ENCODE measurements at places on chromosomes 13 and 19.

DNA sequence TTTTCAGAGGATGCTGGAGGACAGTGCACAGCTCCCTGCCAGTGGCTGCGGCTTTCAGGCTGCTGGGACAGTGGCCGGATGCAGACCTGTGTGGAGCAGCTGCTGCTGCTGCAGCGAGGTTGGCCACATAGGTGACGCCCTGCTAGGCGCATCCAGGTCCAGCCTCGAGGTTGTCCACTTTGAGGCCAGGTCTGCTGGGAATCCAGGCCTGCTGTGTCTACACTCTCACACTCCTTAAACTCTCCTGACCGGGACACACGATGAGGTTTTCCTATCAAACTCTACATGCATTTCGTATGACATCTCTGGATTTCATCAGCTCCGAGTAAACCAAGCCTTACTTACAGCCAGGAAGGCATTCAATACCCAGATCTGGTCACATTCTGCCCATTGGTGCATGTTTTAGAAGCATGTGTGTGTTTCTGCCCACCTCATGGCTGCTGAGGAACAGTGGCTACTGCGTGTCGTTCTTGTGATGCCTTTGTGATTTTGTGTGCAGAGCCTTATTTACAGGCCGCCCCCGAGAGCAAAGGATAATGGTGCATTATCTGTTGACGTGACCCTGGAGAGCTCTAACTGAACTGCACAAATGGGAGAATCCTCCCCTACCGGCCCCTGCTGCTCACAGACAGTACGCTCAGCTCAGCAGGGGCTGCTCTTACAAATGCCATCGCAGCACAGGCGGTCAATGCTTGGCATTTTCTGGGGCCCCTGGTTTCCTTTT, 12.3 kb upstream of the MCF2L start:
- no peak for DNase-seq

DNA sequence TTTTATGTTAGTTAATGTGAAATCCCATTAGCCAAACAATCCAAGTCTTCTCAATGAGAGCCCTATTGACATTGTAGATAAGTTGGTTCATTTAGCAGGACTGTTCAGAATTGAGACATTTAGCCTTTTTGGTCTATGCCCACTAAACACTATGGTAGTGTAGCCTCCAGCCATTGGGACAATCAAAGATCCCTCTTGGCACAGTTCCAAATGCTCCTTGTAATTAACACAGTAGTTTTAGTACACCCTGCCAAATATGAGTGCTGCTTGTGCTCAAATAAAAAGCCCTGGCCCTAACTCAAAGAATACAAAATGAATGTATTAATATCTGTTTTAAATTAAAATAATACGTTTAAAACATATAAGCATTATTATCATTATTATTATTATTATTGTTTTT, 15.4 kb upstream of the FAM216B start:
- no peak for DNase-seq

GRCh38 chr13:106464076-106464475, 71.4 kb downstream of the EFNB2 start:
- DNase-seq, result no peak

DNA sequence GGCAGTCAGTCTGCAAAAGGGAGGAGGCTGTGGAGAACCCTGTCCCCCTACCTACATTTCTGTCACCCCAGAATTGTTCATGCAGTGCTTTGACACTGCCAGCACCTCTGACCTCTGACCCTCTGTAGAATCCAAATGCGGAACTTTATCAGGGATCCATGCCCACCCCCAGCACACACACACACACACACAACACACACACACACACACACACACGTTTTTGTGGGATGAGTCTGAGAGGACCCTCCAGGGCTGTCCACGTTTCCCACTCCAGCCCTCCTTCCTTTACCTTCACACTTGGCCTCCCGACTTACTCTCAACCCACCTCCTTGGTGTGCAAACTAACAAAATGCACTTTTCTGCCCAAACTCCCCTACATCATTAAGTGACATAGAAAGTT, 42.3 kb upstream of the TSHZ3 start:
- no peak for DNase-seq

DNA sequence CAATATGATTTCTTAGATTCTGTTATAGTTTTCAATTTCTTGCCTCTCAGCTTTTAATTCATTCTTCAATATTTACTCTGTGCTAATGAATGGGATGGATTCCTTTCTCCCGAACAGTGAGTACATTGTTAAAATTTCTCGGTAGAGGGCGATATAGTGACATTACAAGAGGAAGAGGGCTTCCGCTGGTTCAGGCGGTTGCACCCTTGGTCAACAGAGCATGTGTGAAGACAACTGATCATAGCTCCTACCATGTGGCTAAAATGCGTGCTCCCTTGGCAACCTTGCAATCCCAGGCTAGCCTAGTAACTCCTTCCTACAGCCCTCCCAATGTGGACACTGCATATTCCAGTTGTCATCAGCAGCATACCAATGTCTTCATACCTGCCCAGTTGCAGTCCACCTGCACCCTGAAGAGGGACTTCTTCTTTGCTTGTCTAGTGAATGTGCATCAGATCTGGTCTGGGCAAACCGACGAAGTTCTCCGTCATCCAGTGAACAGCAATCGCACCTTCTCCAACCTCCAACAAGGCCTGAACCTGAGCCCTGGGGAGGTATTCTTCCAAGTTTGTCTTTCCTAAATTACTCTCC, 653.0 kb upstream of the GPC6 start:
- peak; percentile 66 for DNase-seq

DNA sequence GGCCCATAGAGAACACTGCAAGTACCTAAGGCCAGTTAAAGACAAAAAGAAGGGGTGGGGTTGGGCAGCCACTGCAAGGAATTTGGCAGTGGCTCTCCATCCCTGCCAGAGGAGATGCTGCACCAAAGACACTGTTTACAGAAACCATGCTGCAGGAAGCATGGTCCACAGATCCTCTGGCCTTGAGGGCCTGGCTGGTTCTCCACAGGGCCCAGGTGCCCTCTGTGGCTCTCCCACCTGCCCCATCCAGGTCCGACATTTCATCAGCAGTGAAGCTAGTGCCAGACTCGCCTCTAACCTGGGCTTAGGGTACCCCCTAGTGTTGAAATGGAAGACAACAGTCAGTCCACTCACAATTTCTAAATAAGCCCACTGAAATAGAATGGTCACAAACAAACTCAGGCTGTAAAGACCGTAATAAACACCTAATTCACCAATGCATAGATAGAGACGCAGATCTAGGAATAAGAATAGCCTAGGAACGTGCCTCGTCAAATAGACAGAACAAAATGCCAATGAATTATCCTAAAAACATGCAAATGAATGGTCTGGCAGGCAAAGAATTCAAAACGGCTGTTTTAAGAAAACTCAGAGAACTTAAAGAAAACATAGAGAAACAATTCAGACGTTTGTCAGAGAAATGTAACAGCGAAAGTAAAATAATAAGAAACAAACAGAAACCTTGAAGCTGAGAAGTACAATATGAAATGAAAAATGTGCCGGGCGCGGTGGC, 23.3 kb downstream of the LYPD4 start:
- peak; percentile 90 for DNase-seq

DNA sequence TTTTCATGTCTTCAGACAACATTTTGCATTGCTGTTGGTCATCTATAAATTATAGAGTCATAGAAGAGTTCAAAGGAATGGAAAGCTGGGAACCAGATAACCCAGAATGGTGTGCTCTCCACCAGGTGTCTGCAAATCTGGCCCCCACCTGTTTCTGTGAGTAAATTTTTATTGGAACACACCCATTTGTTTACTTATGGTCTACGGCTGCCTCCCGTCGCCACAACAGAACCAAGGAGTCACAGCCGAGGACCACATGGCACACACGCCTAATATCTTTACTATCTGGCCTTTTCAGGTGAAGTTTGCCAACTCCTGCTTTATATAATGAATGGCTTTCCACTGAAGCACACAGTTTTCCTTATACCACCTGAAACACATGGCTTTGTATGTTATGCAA, 58.2 kb downstream of the EFNB2 start:
- DNase-seq, result peak; percentile 1

- DNase-seq, result no peak
Measured at GRCh38 chr13:49789968-49790367, 2.5 kb downstream of the KPNA3 start.

GRCh38 chr13:59603646-59604045, 560.1 kb downstream of the DIAPH3 start:
- DNase-seq, result no peak

- peak; percentile 98 for DNase-seq
Measured at GRCh38 chr19:40613690-40614621, 12.8 kb downstream of the LTBP4 start.

DNA sequence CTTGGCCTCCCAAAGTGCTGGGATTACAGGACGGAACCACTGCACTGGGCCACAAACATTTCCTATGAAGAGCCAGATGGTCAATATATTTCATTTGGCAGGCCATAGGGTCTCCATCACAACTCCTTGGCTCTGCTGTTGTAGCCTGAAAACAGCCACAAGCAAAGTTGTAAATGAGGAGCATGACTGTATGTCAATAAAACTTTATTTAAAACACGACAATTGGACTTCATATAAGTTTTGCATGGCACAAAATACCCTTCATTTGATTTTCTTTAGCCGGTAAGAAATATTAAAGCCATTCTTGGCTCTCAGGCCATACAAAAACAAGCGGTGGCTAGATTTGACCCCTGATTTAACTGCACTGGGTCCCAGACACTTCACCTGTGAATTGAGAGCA, 3.1 kb upstream of the FPR1 start:
- DNase-seq, result no peak

GRCh38 chr13:43127827-43128226, 104.4 kb downstream of the DNAJC15 start:
- DNase-seq, result no peak

- DNase-seq, result no peak
Measured at GRCh38 chr19:13909430-13909829, 3.4 kb downstream of the CC2D1A start.

GRCh38 chr13:41596190-41596589, 138.8 kb downstream of the RGCC start:
- no peak for DNase-seq

DNA sequence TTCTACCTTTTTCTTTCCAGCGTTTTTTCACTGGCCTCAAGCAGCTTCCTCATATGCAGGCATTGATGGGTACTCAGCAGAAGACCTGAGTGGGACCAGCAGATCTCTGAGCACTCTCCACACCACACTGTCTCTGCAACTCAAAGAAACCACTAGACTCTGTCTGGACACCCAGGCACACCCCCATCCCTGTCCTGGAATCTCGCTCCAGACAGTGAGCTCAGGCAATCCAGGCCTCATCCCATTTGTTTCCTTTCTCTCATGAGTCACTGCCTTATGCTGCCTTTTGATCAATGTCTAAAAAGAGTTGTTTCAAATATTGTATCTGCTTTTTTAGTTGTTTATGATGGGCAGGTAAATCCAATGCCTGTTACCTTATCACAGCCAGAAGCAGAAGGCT, 19.7 kb upstream of the POP4 start:
- no peak for DNase-seq

DNA sequence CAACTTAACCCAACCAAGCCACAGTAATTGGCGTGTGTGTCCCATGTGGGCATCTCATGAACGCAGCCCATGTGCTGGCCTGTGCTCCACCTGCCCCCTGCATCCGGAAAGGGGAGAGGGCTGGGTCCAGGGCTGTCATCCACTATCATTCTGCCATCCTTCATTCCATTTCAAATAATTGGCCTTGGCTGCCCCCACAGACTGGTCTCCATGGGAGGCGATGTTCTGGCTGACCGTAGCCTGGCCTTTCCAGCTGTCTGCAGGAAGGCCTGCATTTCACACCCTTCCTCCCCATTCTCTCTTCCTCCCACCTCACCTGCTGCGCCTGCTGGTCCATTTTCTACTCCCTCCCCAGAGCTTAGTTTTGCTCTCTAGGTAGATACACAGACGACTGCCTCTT, 442.8 kb downstream of the COG6 start:
- DNase-seq, result no peak

DNA sequence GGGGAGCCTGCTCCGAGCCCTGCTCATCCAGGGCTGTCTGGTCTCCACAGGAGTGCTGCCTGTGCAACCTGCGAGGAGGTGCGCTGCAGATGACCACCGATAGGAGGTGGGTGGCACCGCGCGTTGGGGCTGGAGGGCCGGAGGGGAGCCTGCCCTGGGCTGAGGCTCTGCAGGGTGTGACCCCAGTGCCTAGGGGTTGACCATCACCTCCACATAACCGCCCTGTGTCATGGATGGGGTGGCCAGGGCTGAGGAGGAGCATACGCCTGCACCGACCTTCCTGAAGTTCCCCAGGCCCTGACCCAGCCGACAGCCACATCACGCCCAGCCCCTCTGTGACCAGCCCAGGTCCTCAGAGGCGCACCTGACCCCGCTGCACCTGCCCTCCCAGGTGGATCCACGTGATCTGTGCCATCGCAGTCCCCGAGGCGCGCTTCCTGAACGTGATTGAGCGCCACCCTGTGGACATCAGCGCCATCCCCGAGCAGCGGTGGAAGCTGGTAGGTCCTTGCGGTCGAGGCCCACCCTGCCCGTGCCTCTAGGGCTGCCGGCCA, 168.7 kb downstream of the KDM4B start:
- DNase-seq, result peak; percentile 11

Measured in DMS53 (cell line).